Stimulated activated CD8-positive, alpha-beta memory T cell treated with anti-CD3 and anti-CD28 coated beads, Interleukin-4, amount 100 ng/mL, for 1 hour (primary cell): ENCODE measurements at places on chromosomes 1 and 21.

- DNase-seq: no peak
These were observed 44.8 kb upstream of the TBX15 start for GRCh38 chr1:119032986-119033385.

DNA sequence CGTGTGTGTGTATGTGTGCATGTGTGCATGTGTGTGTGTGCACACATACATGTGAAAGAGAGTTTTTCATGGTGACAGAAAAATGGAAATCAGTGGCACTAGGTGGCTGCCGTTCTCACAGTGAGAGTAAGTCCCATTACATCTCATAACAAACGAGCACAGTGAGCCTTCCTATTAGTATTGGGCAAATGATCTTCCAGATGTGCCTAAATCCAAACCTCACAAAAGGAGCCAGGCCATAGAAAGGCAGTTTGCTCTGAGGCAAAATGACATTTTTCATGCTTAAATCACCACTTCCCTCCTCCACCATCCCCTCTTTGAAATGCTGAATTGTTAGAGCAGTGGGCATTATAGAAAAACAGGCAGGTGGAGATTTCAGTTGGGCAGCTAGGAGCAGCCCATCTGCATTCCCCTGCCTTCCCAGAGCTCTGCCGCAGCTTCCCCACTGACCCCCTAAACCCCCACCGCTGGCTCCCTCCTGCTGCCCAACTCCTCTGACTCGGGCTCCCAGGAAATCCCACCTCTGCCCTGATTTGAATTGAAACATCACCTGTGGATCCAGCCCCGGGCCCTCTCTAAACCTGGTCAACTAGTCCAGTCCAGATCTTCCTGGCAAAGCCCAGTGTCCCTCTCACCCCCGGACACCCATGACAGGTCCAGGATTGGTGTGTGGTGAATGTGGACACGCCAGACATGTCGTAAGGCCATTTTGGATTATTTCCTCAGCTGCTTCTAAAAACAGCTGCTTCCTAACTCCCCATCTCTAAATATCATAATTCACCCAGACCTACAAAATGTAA is 190.5 kb downstream of the SEC16B start:
- no peak for DNase-seq

- no peak for DNase-seq
These were observed 315.7 kb downstream of the TPR start for GRCh38 chr1:186059311-186059710.

DNA sequence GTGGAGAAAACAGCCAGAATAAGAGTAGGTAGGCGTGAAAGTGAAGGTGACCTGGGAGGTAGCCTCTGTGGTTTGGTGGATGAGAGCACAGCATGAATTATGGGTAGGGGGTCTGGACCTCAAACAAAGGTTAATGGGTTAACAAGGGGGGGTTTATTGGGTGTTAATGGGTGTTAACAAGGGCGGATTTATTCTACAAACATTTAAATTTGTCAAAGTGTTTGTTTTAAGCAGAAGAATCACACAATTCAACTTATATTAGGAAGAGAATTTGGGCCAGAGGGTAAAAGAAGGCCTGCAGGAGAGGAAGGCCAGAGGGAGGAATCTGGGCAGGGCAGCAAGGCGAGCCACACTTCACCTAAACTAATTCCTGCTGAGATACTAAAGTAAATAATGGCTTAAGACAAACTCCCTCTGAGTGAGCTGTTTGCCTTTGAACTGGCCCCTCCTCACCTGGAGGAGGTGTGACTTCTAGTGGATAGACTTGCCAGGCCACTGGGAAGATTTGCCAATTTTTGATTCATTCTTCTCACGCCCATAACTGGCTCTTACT is 191.7 kb downstream of the GIPC2 start:
- no peak for DNase-seq

GRCh38 chr1:155052439-155053395 is 1.6 kb downstream of the ADAM15 start:
- no peak for DNase-seq

DNA sequence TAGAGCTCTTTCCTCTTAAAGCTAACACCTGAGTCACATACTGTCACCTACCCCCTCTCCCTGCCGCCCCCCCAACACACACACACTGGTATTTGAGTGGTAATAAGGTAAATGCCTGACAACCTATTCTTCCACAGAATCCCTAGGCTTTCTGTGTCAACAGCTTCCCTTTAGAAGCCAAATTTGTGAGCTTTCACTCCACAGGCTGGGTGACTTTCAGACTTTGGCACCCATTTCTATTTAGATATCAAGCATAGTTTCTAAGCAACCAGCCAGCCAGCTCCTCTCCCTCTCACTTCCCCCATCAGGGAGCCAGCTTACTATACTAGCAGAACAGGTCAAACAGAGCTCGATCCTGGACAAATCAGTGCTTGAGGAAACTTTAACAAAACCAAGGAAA is 3.2 kb upstream of the C1orf74 start:
- no peak for DNase-seq

- no peak for DNase-seq
These were observed 147.2 kb downstream of the RASAL2 start for GRCh38 chr1:178241057-178241456.

DNA sequence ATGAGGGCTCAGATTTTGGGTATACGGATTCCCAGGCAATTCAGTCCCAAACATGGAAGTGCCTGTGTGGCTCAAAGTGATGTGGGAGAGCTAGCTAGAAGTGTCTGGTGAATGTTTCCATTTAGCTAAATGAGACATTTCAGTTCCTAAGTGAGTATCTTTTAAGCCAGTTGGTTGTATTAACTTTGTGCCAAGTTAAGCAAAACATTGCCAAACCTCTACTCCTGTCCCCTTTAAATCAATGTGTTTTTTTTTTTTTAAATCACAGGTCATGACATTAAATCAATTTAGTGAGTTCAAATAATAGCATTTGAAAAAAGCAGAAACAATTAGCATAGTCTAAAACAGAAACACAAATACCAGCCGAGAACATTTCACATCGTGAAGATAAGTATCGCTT is 230.1 kb downstream of the ASTN1 start:
- no peak for DNase-seq

DNA sequence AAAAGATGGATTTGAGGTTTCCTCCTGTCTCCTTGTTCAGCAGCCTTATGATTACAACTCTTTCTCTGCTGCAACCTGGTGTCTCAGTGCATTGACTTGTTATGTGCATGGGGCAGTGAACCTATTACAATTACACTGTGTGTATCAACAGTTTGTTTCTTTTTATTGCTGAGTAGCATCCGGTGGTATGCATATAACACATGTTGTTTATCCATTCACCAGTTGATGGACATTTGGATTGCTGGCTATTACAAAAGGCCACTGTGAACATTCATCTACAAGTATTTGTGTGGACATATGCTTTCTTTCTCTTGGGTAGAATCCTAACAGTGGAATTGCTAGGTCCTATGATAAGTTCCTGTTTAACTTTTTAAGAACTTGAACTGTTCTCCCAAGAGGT is 65.9 kb downstream of the FMO4 start:
- no peak for DNase-seq

DNA sequence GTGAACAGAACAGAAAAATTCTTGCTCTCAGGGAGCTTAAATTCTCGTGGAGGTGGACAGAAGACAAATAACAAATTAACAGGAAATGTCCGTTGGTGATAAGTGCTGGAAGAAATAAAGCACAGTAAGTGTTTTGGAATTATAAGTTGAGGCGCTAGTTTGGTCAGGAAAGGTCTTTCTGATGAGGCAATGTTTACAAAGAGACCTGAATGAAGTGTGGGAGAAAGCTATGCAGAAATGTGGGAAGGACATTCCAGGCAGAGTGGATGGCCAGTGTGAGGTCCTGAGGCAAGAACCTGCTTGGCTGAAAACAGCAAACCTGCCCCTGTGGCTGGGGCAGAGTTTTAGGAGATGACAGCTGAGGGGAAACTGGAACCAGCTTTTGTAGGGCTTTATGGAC is 23.3 kb downstream of the NGF start:
- no peak for DNase-seq

GRCh38 chr1:172827841-172828240 is 168.9 kb downstream of the FASLG start:
- DNase-seq: no peak

DNA sequence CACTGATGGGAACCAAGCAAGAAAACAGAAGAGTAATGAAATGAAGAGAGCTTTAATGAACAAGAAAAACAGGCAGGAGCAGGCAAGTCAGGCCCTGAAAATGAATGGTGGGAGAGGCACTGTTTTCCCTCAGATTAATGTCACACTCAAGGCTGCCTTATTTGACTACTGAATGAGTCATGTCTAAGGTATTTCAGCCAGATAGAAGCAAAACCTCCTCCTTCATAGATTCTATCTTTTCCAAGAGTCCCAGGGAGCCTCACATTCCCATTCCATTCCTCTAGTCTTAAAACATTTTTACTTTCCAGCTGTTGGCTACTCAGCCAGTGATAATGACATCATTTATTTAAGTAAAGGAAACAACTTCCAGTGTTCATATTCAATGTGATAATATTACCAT is 228.4 kb upstream of the NRIP1 start:
- no peak for DNase-seq

DNA sequence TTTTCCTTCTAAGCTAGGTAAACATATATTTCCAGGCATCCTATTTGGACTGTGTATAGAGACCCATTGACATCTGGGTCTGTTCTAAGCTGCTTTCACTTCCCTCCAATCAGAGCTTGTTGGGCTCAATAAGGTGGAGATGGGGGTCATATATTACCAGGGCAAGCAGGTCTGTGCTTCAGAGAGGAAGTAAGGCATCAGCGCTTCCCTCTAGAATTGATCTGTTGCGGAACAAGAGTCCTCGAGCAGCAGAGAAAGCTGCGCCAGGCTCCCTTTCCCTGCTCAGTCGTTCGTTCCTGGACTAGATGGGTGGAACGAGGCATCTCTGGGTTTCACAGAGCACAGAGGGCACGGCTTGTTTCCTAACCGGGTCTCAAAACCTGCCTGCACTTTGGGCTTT is 63.5 kb downstream of the DISC1 start:
- DNase-seq: no peak

- no peak for DNase-seq
These were observed 28.8 kb upstream of the PADI4 start for GRCh38 chr1:17278996-17279830.

GRCh38 chr1:168591066-168591465 is 14.7 kb downstream of the XCL1 start:
- DNase-seq: no peak

DNA sequence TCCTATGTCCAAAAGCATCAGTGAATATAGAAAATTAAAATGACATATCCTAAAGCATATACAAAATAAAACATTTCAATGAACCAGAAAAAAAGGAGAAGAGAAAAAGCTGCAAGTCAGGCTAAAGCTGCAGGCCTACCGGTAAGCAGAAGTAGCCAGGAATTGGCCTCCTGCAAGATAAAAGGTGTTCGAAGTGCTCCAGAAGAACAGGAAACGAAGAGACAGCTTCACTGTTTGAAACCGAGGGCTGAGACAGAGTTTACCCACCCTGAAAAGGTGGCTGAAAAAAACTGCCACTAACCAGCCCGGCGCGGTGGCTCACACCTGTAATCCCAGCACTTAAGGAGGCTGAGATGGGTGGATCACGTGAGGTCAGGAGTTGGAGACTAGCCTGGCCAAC is 37.4 kb downstream of the NSL1 start:
- no peak for DNase-seq

DNA sequence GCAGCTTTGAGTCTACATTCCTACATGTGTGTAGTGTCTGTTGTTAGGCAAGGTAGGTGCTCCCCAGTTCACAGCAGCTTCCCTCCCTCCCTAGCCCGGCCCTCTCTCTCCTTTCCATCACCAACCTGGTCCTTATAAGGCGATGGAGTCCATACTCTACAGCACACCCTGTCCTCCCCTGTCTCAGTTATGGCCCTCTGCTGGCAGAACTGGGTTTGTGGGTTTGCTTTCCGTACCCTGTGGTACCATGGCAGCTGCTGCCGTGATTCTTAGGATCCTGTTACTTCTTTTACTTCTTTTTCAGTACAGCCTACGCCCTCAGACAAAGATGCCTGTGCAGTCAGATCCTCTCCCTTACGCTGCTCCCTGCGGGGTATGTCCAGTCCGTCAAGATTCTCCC is 31.7 kb downstream of the AK5 start:
- no peak for DNase-seq

DNA sequence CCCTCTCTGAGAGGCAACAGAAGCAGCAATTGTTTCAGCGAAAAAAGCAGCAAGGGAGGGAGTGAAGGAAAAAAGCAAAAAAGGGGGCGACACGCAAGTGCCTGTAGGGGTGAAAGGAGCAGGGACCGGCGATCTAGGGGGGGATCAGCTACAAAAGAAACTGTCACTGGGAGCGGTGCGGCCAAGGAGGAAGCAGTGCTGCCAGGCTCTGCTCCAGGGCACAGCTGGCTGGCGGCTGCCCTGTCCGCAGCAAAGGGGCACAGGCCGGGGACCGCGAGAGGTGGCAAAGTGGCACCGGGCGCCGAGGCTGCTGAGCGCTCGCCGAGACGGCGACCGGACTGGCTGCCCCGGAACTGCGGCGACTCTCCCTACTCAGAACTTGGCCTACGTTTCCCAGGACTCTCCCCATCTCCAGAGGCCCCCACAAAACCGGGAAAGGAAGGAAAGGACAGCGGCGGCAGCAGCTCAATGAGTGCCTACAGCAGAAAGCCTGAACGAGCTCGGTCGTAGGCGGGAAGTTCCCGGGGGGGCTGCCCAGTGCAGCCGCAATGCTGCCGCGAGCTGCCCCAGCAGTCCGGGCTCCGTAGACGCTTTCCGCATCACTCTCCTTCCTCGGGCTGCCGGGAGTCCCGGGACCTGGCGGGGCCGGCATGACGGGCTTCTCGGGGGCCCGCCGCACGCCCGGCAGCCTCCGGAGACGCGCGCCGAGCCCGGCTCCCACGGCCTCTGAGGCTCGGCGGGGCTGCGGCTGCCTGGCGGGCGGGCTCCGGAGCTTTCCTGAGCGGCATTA is 1.0 kb upstream of the CDKN2C start:
- DNase-seq: no peak

DNA sequence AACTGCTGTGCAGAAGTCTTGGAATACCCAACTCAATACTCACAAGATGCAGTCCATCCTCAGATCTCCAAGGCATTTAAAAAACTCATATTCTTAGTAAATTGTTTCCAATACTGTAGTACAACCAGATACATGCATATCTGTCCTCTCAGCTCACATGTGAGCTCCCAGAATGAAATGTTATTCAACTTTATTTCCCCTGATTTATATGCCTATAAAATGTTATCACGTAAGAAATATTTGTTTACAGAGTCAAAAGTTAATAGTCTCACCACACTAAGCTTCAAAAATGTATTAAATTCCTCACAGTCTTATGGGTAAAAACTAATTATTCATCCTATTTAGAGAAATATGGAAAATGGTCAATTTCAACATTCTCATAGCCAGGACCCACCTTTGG is 56.6 kb downstream of the LTN1 start:
- no peak for DNase-seq

DNA sequence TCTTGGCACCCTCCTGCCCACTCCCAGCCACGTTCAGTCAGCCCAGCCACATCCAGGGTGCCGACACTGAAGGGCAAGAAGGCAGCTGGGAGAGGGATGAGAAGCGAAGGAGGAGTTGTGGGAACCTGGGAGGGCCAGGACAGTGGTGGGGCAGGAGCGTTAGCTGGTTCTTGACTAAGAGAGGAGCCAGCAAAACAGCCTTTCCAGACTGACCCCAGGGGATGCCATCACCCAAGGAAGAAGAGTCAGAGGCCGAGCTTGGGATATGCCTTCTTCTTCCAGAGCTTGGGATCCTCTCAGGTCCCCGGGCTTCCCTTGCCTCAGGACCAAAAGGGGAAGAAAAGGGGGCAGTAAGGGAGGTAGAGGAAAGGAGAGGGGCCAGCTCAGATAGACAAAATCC is 7.2 kb downstream of the INKA2 start:
- DNase-seq: no peak

- DNase-seq: no peak
These were observed 14.1 kb upstream of the VAV3 start for GRCh38 chr1:107979088-107979487.

- no peak for DNase-seq
These were observed 40.8 kb downstream of the PTPRC start for GRCh38 chr1:198679535-198680173.
